ENCODE measurements at places on chromosomes 1 and 21.

- DNase-seq = no peak
Observed at GRCh38 chr1:104854529-104854928, 1104.8 kb downstream of the AMY1C start.

GRCh38 chr1:166933633-166934032, 41.7 kb downstream of the ILDR2 start:
- DNase-seq = no peak

- DNase-seq = no peak
Observed at GRCh38 chr1:75472971-75473603, 137.8 kb downstream of the SLC44A5 start.

GRCh38 chr1:156337052-156337887, 822 bp downstream of the CCT3 start:
- DNase-seq = no peak

DNA sequence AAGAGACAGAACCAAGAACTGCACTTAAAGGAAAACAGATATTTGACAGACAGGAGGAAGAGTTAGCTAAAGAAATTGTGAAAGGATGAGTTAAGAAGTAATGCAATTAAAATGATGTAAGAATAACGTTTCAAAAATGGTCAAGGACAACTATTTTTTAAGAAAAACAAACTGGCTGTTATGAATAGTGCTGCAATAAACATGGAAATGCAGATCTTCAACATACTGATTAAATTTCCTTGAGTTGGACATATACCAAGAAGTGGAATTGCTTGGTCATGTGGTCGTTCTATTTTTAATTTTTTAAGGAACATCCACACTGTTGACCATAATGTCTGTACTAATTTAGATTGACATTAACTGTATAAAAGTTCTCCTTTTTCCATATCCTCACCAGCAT, 23.1 kb upstream of the PHTF1 start:
- no peak for DNase-seq

- DNase-seq = no peak
Observed at GRCh38 chr1:37485902-37486679, 11.7 kb downstream of the ZC3H12A start.

GRCh38 chr21:41621513-41621912, 113.6 kb upstream of the TMPRSS2 start:
- no peak for DNase-seq

DNA sequence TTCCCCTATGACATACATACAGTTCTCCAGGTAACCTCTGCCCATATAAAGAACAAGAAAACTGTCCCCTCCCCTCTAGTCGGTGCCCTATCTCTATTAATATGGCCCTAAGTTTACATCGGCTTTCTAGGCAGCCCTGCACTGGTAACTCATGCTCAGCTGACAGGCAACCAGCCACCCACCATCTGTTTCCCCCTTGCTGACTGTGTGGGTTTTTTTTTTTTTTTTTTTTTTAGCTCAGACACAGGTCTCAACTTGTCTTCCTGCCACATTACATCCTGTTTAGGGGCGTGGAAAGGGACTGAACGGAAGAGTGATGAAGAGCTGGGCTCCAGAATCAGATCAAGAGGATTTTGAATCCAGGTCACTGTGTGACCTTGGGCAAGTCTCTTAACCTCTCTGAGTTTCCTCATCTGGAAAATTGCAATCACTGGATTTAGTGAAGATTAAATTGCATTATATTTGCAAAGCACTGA, 14.0 kb downstream of the LAPTM5 start:
- no peak for DNase-seq

DNA sequence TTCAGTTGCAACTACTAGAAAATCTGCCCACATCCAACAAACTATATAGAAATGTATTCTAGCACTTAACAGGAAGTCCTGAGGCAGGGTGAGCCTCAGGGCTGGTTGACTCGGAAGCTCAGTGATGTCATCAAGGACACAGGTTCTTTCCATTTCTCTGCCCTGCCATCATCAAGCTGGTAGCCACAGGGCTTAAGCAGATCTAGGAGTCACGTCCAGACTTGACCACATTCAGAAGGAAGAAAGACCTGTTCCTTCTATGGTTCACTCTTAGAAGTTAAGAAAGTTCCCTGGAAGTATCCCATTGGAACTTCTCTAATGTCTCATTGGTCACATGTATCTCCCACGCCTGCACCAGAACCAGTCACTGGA, 438.1 kb downstream of the PRDM2 start:
- DNase-seq = no peak

GRCh38 chr1:71046891-71047634, 553 bp downstream of the PTGER3 start:
- DNase-seq = no peak
